ENCODE measurements at places on chromosomes 4 and X.

DNA sequence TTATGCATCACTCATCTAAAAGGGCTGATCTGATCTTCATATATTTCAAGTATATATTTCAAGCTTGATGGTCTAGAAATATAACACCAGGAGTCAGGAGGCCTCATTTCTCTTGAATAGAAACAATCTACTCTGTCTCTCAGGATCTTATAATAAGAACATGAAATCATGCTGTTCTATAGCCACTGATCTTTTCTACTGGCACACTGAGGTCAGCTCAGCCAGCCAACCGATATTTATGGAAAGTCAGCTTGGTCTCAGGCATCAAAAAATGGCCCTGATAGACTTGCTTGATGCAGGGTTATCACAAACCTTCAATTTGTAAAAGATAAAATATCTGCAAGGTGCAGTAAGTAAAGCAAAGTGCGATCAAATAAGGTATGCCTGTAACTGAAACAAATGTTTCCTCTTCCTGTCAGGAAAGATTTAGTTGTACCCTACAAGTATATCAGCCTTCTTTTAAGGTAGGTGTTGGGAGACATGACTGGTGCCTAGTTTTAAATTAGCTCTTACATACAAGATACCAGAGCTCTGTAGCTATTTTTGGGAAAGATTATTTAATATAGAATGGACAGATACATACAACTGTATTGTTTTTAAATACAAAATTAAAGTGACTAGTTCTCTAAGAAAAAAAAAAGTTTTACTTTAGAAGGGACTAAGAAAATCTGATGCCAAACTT is 63.4 kb downstream of the BMP3 start:
- DNase-seq, result no peak

- no peak for DNase-seq
These were observed 2.0 kb upstream of the NUDT9 start for GRCh38 chr4:87420276-87420830.

DNA sequence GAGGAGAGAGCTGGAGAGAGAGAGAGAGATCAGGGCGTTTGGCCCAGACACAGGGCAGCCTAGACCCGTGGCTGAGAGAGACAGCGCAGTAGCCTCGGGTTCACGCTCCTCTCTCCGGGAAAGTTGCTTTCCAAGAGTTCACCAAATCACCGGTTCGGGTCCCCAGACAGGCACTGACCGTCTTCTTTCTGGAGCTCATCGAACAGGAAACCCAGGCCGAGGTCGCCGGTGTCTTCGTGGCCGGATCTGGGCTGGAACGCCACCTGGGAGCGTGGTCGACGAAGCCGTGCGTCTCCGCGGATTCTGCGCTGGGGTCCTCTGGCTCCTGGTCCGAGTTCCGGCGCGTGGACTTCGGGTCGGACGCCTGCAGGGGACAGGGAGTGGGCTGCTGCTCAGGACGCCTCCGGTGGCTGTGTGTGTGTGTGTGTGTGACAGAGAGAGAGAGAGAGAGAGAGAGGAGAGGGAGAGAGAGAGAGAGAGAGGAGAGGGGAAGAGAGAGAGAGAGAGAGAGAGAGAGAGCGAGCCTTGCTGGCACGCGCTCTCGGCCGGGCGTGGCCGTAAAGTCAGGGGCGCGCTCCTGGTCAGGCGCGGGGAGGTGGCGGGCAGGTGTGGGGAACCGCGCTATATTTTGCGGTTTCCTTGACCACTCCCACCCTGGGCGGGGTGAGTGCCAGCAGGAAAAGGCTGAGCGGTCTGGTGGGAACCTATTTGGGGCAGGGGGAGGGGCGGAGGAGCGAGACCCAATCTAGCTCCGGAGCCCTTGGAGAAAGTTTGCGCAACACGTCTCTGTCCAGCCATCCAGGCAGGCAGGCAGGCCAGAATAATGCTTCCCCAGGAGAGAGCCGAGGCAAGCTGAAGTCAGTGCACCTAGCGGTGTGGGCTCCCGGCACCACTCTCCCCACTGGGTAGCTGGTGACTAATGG is 62.1 kb downstream of the RHOXF2B start:
- DNase-seq, result no peak

DNA sequence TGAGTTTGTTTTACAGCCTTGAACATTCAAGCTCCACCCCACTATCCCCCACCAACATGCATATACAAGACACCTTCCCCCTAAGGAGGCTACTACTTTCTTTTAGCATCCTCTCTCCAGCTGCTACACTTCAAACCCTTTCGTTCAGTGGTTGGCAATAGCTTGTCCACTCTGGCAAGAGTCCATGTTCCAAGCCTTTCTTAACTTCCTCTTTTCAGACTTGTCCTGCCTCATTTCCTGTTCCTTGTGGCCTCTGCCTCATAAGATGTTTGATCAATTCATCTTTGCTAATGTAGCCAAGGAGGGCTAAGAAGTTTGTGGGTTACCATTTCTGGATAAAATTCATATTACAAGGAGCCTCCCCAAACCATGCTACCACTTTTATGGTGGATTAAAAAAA is 20.8 kb upstream of the ZCCHC12 start:
- no peak for DNase-seq

- DNase-seq, result no peak
These were observed 23.5 kb upstream of the DCX start for GRCh38 chrX:111435469-111435868.

DNA sequence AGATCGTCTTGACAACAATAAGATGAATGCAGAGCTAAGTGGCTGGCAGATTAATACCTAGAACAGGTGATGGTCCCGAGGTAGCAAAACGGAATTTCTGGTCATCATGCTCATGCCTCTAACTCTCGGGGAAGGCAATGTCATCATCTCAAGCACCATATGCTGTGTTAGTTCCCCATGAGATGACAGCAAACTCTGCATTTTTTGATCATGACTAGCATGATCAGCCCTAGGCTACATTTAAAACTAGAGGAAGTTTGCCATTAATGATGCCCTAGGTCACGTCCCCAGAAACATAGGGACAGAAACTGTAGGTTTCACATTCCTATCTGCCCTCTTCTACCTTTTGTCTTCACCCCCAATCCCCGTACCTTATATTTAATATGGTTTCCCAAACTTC is 11.6 kb downstream of the LPAR4 start:
- DNase-seq, result no peak

GRCh38 chr4:101708293-101709039 is 82.1 kb upstream of the BANK1 start:
- no peak for DNase-seq

DNA sequence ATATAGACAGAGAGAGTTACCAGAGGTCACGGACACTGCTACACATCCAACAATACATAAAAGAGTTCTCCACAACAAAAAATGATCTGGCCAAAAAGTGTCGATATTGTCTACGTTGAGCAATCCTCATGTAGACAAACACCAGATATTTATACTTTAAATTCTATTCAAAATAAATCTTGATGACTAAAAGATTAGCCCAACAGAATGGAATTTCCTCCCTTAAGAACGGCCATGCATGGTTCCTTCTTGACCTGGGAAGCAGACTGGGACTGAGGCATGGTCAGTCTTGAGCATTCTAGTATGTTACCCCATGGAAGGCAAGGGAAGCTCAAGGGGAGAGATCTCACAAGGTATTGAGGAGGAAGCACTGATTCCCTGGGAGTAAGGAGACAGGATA is 43.5 kb downstream of the LHFPL1 start:
- DNase-seq, result no peak

- DNase-seq, result no peak
These were observed 5.1 kb upstream of the RBM41 start for GRCh38 chrX:107123750-107124149.
